ENCODE measurements at places on chromosomes 4 and X. TPM values are rescaled to one million over a fixed set of nuclear protein-coding genes. Genes with fewer than 3 reads are reported as not detected.

DNA sequence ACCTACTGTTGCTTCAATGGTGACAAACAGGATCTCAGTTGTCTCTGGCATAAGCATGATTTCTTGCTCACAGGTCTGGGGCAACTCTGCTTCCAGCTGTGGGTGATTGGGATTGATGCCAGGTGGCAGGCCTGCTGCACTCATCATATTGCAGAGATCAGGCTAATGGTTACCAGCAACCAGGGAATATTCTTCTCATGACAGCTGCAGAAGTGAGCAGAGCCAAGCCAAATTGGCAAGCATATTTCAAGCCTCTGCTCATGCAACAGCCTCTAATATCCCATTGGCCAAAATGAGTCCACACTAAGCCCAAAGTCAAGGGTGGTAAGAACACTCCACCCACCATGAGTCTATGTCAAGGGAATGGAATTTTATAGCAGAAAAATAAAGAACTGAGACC lies 26.7 kb upstream of the TBC1D19 start:
- no peaks in the 10 kb centered on the region for H3K4me1 ChIP-seq
- DNase-seq, result no peak
- H3K27me3 ChIP-seq, result no peaks in the 10 kb centered on the region
- no peak overlapping the region for H3K4me3 ChIP-seq

The IL3RA gene
- total RNA-seq, result not detected

The KLB gene
- not detected for total RNA-seq

GRCh38 chr4:52979020-52979419 lies 116.9 kb downstream of the RASL11B start:
- H3K27ac ChIP-seq, result no peak overlapping the region
- H3K4me3 ChIP-seq, result no peak overlapping the region
- no peaks in the 10 kb centered on the region for H3K27me3 ChIP-seq
- no peaks in the 10 kb centered on the region for H3K36me3 ChIP-seq
- no peaks in the 10 kb centered on the region for H3K4me1 ChIP-seq
- peak; percentile 38 for DNase-seq

- no peaks in the 10 kb centered on the region for H3K27me3 ChIP-seq
- no peak overlapping the region for H3K27ac ChIP-seq
- DNase-seq, result peak; percentile 72
- H3K4me3 ChIP-seq, result no peak overlapping the region
- H3K4me1 ChIP-seq, result peaks cover 6% of the 10 kb centered on the region
These were observed 96.2 kb upstream of the CCSER1 start for GRCh38 chr4:90030953-90031352.

DNA sequence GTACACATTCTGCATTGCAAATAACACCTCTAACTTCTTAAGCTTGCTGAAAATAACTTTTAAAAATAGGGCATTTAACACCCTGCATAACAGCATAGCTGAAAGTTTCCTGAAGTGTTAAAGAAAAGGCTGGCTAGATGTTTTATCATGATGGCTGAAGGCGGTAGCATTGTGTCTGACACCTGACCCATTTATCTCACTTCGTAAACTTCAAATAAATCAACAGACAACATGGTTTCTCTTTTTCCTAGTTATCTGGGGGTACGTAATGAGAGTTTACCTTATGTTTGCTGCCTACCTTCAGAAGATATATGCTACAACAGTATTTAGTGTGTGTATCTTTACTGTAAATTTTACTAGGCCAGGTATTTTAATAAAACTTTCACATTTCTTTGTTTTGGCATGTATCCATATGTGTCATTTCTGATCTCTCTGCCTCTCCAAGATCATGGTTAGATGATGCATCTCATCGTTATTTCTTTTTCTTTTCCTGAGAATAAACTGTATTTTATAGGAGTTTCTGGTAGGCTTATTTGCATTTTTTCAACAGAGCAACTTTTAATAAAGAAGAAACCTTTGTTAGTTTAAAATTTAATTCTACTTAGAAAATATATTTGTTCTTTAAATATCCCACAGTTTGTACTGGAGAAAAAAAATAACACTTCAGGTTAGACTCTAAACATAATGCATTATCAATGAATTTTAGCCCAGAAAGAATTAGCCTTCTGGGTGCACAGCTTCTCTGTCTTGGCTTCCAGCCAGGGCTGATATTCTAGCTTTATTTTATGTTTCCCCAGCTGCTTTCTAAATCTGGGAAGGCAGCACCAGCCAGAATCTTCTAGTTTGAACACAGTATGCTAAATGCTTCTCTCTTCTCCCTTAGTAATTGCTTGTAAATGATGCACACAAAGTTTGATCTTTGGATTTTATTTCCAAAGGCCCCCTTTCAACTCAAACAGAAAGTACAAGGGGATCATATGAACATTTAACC lies 2.9 kb downstream of the NDST4 start:
- H3K36me3 ChIP-seq, result no peaks in the 10 kb centered on the region
- no peak for DNase-seq
- H3K27me3 ChIP-seq, result no peaks in the 10 kb centered on the region
- peaks cover 6% of the 10 kb centered on the region for H3K4me1 ChIP-seq

- H3K4me3 ChIP-seq, result no peak overlapping the region
- no peaks in the 10 kb centered on the region for H3K4me1 ChIP-seq
- peak; percentile 79 for DNase-seq
- H3K27ac ChIP-seq, result no peak overlapping the region
- no peaks in the 10 kb centered on the region for H3K36me3 ChIP-seq
These were observed 670.5 kb downstream of the GABRG1 start for GRCh38 chr4:45453258-45453853.

DNA sequence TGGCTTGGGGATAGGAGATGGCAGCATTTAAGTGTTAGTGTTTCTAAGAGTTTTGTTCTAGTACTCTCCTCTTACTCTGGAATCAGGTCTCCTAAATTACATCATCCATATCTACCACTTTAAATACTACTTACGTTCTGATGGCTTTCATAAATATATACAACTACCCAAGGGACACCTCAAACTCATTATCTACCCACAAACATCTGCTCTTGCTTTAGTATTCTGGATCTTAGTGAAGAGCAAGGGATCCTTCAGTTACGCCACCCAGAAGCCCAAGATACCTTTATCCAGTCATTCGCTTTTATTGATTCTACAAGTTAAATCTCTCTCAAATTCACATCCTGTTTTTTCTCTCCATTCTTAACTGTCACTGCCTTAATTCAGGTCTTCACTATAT lies 7.0 kb downstream of the NUP54 start:
- H3K27ac ChIP-seq, result no peak overlapping the region
- H3K4me1 ChIP-seq, result 0 out of 2 replicates have a peak, but pooled peaks cover 10% of the 10 kb centered on the region
- H3K36me3 ChIP-seq, result peaks cover 61% of the 10 kb centered on the region
- no peaks in the 10 kb centered on the region for H3K27me3 ChIP-seq
- no peak for DNase-seq

The NSDHL gene
- 32.0 TPM for total RNA-seq

The CPLX1 gene
- 0.97 TPM for total RNA-seq

The SPATA4 gene
- not detected for total RNA-seq

GRCh38 chrX:56762220-56762619 lies 33.2 kb downstream of the NBDY start:
- no peaks in the 10 kb centered on the region for H3K36me3 ChIP-seq
- no peaks in the 10 kb centered on the region for H3K4me1 ChIP-seq
- H3K4me3 ChIP-seq, result no peak overlapping the region
- no peak for DNase-seq

- H3K4me1 ChIP-seq, result peaks cover under 1% of the 10 kb centered on the region
- no peaks in the 10 kb centered on the region for H3K27me3 ChIP-seq
- no peak for DNase-seq
- H3K36me3 ChIP-seq, result no peaks in the 10 kb centered on the region
These were observed 142.3 kb downstream of the PAPSS1 start for GRCh38 chr4:107577743-107578142.

The MYL5 gene
- total RNA-seq, result 4.4 TPM

The GAGE12E gene
- total RNA-seq, result not detected

DNA sequence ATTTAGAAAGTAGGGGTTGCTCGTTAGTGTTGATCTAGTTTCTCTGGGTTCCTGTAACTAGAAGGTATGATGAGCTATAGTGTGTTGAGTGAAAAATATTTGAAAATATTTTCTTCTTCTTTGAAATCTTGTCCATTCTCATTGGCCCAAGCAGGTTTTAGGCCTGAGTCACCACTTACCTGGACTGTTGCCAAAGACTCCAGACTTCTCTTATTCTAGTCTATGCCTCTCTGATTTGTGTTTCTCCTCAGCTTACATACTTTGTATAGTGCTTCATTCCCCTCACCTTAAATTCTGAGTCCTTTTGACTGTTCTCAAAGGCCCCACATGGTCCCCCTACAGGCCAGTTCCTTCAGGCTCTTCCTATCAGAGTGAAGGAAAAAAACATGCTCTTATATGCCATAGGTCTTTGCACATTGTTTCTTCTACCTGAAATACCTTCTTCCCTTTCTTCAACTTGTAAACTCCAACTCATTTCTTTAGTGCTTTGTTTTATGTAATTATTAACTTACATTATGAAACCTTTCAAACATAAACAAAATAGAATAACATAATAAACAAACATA lies 258.2 kb downstream of the PPP1R2C start:
- DNase-seq, result no peak
- no peak overlapping the region for H3K27ac ChIP-seq
- H3K27me3 ChIP-seq, result no peaks in the 10 kb centered on the region
- H3K4me3 ChIP-seq, result no peak overlapping the region
- no peaks in the 10 kb centered on the region for H3K36me3 ChIP-seq

- H3K27ac ChIP-seq, result no peak overlapping the region
- no peaks in the 10 kb centered on the region for H3K36me3 ChIP-seq
- H3K4me1 ChIP-seq, result peaks cover 16% of the 10 kb centered on the region
- no peak overlapping the region for H3K4me3 ChIP-seq
- H3K27me3 ChIP-seq, result peaks cover 9% of the 10 kb centered on the region
These were observed 181.7 kb upstream of the IGFBP7 start for GRCh38 chr4:57291911-57292310.

The DNAAF6 gene
- total RNA-seq, result not detected

- no peak overlapping the region for H3K4me3 ChIP-seq
- H3K4me1 ChIP-seq, result peaks cover 29% of the 10 kb centered on the region
- DNase-seq, result peak; percentile 60
- H3K36me3 ChIP-seq, result no peaks in the 10 kb centered on the region
- H3K27me3 ChIP-seq, result no peaks in the 10 kb centered on the region
These were observed 58.0 kb upstream of the KLF3 start for GRCh38 chr4:38605753-38606586.

DNA sequence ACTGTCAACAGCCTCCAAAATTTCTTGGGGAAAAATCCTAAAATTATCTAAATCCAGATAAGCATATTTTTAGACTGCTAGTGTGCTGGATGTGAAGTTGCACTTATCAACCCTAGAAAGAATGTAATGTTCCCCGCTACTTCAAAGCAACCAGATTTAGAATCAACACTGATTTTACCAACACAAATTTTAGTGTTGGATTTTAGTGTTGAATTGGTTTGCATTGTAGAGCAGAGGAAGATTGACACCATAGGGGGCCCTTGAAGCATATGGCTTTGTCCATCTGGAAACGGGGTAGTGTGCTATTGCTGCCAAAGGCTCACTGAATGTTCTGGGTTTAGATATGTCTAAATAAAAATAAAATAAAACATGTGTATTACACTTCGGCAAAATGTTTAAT lies 126.3 kb upstream of the EMCN start:
- no peaks in the 10 kb centered on the region for H3K36me3 ChIP-seq
- no peaks in the 10 kb centered on the region for H3K27me3 ChIP-seq
- no peaks in the 10 kb centered on the region for H3K4me1 ChIP-seq

The RPA4 gene
- total RNA-seq, result 0.47 TPM

DNA sequence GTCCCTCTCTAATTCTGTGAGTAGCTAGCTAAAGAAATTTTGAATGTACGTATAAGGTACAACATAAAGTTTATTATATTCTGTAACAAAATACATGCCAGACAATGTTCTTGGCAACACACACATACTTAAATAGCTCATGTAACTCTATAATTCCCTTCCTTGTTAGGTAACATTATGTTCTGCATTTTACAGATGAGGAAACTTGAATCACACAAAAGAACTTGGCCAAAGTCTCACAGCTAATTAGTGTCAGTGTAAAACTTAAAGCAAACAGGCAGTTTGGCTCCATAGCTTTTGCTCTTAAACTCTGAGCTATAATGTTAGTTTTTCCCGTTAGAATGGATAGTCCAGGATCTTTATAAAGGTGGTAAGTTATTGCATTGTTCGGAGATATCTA lies 1091.8 kb upstream of the SLIT2 start:
- DNase-seq, result no peak
- no peak overlapping the region for H3K4me3 ChIP-seq
- no peak overlapping the region for H3K27ac ChIP-seq
- no peaks in the 10 kb centered on the region for H3K4me1 ChIP-seq

The PPEF2 gene
- total RNA-seq, result 0.58 TPM

DNA sequence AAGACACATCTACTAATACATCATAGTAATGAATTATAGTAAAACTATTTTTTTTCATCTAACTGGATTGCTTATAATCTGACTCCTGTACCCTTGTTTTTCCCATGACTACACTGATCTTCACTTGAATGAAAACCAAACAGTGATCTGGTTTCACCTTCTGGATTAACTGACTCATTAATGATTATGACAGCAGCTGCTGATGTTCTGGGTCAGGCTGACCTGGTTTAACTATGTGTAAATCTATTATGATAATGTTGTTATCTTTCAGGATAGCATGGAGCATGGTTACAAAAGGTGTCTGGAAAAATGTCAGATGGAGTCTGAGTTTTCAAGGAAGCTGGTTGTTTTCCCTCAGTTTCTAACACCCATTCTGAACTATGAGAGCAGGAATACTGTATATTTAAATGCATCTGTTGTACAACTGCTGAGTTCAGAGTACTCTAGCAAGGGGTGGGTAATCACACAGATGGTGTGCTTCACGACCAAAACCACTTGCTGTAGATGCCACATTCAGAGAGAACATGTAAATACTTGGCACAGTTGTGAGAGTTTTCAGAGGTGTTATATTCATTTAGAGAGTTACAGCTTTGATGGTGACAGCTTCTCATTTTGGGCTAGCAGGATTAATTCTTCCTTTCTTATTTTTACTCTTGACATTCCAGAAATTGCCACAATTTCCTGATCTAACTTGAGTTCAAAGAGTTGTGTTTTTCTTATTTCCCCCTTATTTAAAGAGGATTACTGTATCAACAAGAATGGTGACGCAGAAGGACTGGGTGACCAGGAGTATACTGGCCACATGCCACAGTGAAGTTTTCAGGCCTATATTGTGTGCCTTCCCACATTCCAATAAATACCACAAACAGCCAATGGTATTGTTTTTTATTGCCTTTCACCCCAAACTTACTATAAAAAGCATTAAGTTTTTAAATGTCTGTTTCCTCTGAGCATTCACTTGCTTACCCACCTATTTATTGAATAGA lies 249.7 kb upstream of the TET2 start:
- no peak for DNase-seq
- no peak overlapping the region for H3K27ac ChIP-seq
- no peak overlapping the region for H3K4me3 ChIP-seq

- DNase-seq, result no peak
- no peak overlapping the region for H3K27ac ChIP-seq
- no peaks in the 10 kb centered on the region for H3K36me3 ChIP-seq
- no peak overlapping the region for H3K4me3 ChIP-seq
- no peaks in the 10 kb centered on the region for H3K27me3 ChIP-seq
These were observed 51.6 kb downstream of the SCFD2 start for GRCh38 chr4:53314252-53314651.
